ENCODE measurements at places on chromosomes 4 and X.

- DNase-seq: no peak
Observed at GRCh38 chr4:153799694-153800074, 10.8 kb upstream of the SFRP2 start.

- no peak for DNase-seq
Observed at GRCh38 chrX:49844611-49845010, 15.5 kb downstream of the PAGE4 start.

DNA sequence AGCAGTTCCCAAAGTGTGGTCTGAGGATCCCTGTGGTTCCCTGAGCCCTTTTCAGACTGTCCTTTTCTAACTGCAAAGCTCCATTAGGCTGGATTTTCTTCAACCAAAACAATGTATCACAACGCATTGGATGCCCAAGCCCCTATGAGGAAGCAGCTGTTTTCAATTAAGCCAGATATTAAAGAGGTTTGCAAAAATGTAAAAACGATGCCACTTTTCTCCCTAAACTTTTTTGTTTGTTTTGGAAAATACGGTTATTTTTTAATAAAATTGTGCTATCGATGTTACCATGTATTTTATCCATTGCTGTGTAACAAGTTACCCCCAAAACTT lies 170.4 kb upstream of the BCOR start:
- DNase-seq: no peak

- no peak for DNase-seq
Observed at GRCh38 chrX:106611317-106611678, 480 bp upstream of the RADX start.

GRCh38 chr4:29415771-29416170 lies 1304.4 kb upstream of the PCDH7 start:
- no peak for DNase-seq

DNA sequence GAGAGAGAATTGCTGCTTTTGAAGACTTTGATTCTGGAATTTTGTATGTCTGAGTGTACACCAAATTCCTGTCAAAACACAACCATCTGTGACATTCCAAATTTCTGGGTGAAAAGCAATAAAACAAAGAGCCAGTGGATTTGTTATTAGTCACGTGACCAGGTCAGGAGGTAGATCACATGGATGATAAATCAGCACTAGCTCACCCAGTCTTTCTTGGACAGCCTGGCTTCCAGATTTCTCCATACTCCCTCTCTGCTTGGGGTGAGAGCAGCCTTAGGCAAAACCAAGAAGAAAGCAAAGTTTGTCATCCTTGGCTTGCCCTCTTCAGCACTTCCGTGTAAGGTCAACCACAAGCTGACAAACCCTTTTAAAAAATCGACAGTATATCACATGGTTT lies 194.2 kb downstream of the CLCN4 start:
- DNase-seq: no peak

DNA sequence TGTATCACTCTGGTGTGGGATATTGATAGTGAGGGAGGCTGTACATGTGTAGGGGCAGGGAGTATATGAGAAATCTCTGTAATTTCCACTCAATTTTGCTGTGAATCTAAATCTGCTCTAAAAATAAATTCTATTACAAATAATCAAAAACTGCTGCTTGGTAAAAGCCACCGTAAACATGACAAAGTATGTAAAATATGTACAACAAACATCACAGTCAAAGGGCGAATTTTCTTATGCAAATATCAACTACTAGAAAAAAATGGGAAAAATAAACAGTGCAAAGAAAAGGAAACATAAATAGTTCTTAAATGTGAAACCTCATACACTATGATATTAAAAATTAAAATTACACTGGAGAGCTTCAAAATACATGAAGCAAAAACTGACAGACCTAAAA lies 105.1 kb upstream of the DCLK2 start:
- no peak for DNase-seq

DNA sequence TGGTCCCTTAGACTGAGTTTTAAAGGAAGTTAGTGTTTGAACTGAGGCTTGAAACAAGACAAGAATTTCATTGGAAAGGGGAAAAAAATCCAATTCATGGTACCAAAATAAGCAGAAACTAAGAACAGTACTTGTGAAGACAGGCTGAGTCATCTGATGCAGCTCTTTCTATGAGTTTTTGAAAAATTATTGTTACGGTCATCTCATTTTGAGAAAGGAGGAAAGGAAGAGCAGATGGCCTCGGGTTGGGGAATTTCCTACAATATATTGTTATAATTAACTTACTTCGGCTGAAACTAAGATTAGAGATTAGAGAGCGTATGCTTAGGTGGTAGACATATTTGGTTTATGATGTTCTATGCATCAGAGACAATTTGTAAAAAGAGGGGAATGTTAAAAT lies 2164.8 kb upstream of the AGA start:
- no peak for DNase-seq

DNA sequence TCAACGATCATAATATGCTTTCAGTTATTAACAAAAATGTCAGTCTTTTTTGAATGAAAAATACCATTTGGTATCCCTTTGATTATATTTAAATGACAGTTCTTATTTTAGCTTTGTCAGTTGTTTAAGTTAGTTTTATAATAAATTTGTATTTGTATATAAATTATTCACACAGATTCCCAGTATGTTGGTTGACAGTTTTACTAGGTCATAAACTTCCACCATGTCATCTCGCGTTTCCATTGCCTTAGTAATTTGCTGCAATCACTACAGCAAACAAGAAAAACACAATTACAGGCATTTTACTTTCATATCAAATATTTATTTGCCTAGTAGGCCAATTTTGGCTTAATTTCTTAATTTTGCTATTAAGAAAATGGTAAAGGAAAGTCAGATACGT lies 109.6 kb upstream of the ANK2 start:
- DNase-seq: no peak

- no peak for DNase-seq
Observed at GRCh38 chr4:6313216-6313615, 43.6 kb downstream of the WFS1 start.

DNA sequence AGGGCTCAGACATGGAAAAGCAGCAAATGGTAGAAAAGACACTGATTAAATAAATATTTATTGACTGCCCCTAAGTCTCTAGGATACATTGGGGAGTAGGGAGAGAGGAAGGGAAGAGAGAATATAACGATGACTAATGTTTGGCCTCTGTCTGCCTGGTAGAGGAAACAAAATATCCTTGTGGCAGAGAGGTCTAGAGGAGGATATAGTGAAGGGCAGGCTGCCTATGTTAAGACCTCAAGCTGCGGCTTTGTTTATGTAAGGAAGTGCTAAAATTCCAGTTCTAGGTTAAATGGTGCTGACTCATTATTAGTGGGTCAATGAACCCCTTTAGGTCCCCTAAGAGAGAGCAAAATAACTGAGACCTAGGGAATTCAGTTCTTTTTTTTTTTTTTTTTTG lies 427.3 kb upstream of the FTHL17 start:
- no peak for DNase-seq

- DNase-seq: no peak
Observed at GRCh38 chrX:41621222-41621723, 67.5 kb upstream of the GPR34 start.

DNA sequence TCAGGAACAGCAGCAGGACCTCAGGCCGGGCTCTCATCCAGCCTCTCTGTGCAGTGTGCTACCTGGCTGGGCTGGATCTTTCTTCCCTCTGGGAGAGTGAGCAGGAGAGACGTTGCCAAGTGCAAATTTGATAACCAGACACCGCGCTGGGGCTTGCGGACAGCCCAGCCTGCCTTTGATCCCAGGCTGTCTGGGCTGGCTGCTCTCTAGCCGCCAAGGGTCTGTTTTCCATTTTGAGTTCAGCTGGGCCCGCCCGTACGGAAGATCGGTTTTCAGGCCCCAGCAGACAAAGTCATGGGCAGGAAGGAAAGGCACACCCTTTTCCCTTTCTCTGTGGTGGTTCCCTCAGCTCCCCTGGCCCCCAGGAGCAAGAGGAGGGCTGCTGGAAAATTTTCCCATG lies 90.2 kb downstream of the CPZ start:
- no peak for DNase-seq

GRCh38 chrX:115409551-115409950 lies 120.0 kb downstream of the LUZP4 start:
- DNase-seq: no peak

- no peak for DNase-seq
Observed at GRCh38 chrX:25001808-25002660, 13.7 kb downstream of the ARX start.

GRCh38 chr4:16492872-16493271 lies 266.6 kb upstream of the TAPT1 start:
- DNase-seq: no peak

DNA sequence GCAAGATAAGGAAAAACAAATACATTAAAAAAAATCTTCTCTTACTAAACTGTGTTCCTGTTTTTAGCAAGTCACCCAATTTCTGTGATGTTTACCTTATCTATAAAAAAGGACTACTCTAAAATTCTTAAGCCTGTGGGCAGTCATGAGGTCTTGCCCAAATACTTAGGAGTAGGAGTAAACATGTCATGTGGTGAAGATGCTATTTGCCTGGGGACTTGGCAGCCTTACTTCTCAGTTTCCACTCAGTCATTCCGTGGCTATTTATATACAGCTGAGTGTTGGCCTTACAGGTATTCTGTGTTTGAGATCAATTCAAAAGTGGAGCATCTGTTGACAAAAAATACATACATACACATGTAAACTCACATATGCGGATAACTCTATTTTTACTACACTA lies 89.9 kb upstream of the TLR2 start:
- no peak for DNase-seq

- no peak for DNase-seq
Observed at GRCh38 chrX:49256268-49256995, 8.1 kb downstream of the FOXP3 start.

DNA sequence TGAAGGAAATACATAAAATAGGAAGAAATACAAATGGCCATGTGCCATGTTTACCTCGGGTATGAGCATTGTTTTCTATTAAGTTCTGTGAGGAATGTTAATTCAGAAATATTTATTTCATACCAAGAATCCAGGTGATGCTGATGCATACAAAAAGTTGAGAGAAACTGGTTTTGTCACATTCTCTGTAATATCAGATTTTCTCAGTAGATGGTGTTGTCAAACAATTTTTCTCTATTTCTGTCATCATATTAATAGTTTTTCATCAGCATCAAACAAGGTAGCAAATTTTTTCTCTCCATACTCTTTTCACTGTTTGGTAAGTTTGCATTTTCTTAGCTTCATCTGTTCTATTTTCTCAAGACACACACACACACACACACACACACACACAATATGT lies 179.8 kb downstream of the KLHL4 start:
- DNase-seq: no peak

DNA sequence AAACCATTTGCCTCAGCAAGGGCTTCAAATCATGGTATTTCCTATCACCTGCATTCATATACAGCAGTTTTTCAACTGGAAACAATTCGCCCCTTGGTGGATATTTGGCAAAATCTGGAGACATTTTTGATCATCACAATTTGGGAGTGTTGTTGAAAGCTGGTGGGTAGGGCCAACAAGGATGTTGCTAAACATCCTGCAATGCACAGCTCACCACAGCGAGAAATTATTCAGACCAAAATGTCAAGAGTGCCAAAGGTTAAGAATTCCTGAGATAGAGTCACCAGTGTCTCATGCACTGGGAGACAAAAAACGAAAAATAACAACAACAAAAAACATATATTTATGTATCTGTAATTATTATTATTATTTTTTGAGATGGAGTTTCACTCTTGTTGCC lies 435.2 kb upstream of the CTSO start:
- no peak for DNase-seq

GRCh38 chr4:93066749-93067148 lies 761.8 kb upstream of the ATOH1 start:
- no peak for DNase-seq

- no peak for DNase-seq
Observed at GRCh38 chr4:48698029-48698971, 81.8 kb downstream of the FRYL start.

- no peak for DNase-seq
Observed at GRCh38 chrX:30798810-30799209, 90.2 kb downstream of the TAB3 start.

GRCh38 chr4:75612306-75612705 lies 18.0 kb downstream of the CDKL2 start:
- no peak for DNase-seq

- DNase-seq: no peak
Observed at GRCh38 chrX:136572030-136572429, 40.0 kb downstream of the VGLL1 start.

DNA sequence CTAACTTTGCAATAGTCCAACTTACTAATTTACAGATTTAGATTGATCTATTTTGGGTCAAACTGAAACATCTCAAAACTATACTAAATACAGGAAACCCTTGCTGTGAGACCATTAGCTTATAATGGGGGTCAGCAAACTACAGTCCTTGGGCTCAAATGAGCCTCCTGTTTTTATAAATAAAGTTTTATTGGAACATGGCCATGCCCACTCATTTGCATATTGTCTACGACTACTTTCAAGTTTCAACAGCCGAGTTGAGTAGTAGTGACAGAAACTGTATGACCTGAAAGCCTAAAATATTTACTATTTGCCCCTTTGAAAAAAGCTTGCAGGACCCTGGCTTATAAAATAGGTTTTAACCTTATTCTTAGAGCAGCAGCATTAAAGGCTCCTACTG lies 92.4 kb downstream of the C4orf51 start:
- no peak for DNase-seq

DNA sequence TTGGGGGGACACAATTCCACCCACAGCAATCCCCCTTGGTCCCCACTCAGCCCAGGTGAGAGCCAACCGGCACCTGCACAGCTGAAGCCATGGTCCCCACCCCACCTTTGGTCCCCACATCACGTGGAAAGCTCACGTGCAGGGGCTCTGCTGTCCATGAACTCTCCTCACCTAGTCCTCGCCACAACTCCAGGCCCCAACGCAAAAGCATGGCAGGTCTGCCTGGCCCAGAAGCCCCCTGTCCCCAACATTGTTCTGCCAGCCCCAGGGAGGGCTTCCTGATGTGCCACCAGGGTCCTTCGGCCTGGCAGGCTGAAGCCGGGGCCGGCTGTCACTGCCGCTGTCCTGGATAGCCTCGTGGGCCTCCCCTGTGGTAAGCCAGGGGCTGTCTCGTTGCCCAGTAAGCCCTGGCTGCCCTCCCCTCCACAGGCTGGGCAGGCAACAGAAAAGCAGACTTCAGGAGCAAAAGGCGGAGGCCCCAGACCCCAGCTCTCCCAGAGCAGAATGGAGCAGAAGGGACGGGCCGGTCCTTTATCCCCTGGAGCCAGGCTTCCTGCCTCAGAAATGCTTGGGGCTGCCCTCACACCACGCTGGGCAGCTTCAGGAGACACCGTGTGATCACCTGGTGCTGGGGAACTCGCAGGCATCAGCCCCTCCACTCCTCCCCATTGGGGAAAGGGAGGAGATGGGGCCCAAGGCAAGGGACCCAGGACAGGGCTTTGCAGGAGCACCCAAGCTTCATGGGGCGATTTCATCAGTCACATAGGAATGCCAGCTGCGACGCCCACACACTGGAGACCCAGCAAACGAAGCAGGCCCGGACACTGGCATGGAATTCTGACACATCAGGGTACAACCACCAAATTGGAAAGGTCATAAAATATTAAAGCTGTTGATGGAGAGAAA lies 103.7 kb downstream of the ADRA2C start:
- no peak for DNase-seq

- no peak for DNase-seq
Observed at GRCh38 chrX:40855411-40855810, 120.1 kb upstream of the MED14 start.

- no peak for DNase-seq
Observed at GRCh38 chr4:8580321-8581093, at the start of gene GPR78. Gene GPR78, plus strand, starts transcription at chr4:8580392. Its CDS starts 591 bp downstream, at chr4:8580983.

Data from effector memory CD4-positive, alpha-beta T cell (primary cell).